ENCODE measurements at places on chromosomes 2 and 18.
A peak's percentile ranks its signal among the peaks of the same experiment; 100 is the strongest.

DNA sequence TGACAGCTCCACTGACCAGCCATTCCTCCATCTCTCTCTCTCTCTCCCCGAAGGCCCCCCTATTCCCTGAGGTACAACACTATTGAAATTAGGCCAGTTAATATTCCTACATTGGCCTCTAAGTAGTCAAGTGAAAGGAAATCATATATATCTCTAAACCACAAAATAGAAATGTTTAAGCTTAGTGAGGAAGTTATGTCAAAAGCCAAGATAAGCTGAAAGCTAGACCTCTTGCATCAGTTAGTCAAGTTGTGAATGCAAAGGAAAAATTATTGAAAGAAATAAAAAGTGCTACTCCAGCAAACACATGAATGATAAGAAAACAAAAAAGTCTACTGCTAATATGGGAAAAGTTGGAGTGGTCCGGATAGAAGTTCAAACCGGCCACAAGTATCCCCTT, 301.3 kb upstream of the RBMS1 start:
- no peak for DNase-seq

DNA sequence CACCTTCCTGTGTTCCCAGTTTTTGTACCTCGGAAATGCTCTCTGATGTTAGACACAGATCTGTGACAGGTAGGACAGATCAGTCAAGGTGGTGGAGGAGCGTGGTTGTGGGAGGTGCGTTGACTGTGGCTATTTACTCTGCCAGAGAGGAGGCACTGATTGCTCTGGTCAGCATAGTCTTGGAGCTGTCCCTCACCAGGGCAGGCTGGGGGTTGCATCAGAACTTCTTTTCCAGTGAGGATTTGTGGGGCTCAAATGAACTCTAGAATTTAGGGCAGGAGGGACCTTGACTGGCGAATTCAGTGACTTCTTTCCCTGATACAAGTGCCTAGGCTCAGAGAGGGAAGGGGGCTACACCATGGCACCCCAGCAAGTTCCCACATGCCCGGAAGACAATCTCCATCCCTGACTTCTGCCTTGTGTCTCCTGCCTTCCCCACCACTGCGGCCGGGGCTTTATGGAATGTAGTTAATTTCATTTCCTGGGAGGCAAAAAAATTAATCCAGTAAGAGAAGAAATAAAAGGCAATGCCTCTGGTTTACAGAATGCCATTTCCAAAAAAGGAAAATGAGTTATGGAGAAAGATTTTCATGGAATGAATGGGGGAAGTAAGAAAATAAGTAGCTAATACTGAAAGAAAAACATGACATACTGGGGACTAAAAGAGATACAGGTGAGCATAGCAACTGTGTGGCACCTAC, 26.1 kb downstream of the NIFK start:
- no peak for DNase-seq

DNA sequence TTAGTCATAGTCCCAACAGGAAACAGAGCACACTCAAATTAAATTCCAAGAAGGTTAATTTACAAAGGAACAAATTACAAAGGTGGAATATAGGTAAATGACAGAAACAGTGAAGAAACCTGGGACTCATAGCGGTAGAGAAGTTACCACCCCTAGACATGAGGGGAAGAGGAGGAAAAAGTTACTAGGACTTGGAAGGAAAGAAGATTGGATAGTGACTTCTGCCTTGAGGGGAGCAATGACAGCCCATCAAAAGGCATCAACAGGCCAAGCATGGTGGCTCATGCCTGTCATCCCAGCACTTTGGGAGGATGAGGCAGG, 2.4 kb upstream of the PDE11A start:
- no peak for DNase-seq

DNA sequence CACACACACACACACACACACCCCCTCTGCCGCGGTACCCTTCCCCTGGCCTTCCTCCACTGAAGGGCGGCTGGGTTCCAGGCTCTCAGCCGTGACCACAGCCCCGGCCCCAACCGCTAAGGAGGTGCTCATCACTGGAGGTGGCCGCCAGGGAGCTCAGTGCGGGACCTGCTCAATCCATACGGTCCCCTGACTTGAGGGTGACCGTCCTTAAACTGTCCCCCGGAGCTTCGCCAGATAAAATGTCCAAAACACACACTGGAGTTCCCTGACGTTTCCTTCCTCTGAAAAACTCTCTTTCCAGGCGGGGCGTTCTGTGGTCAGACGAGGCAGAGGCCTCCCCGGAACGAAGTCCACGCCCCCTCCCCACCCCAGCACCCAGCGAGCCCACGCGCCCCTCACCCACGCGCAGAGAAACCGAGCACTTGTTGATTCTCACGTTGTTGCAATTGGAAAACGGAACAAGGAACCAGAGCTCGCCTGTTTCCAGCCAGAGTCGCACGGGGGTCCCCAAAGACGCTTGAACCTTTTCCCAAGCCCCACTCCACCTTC, 1.4 kb downstream of the MBP start:
- DNase-seq = peak; percentile 55

GRCh38 chr2:28408764-28409599, 16.3 kb downstream of the FOSL2 start:
- peak; percentile 83 for DNase-seq
